ENCODE measurements at places on chromosomes 5 and 9.

- no peaks in the 10 kb centered on the region for H3K27me3 ChIP-seq
- no peaks in the 10 kb centered on the region for H3K4me1 ChIP-seq
- DNase-seq = no peak
- H3K27ac ChIP-seq = no peak overlapping the region
Measured at GRCh38 chr5:111384220-111384619, 128.1 kb downstream of the STARD4 start.

GRCh38 chr5:89241186-89241585 lies 358.2 kb upstream of the MEF2C start:
- H3K27ac ChIP-seq = no peak overlapping the region
- no peak overlapping the region for H3K4me3 ChIP-seq
- H3K4me1 ChIP-seq = no peaks in the 10 kb centered on the region
- H3K36me3 ChIP-seq = no peaks in the 10 kb centered on the region

GRCh38 chr5:94469894-94470329 lies 148.5 kb downstream of the KIAA0825 start:
- H3K27ac ChIP-seq = no peak overlapping the region
- DNase-seq = no peak
- H3K4me1 ChIP-seq = no peaks in the 10 kb centered on the region

DNA sequence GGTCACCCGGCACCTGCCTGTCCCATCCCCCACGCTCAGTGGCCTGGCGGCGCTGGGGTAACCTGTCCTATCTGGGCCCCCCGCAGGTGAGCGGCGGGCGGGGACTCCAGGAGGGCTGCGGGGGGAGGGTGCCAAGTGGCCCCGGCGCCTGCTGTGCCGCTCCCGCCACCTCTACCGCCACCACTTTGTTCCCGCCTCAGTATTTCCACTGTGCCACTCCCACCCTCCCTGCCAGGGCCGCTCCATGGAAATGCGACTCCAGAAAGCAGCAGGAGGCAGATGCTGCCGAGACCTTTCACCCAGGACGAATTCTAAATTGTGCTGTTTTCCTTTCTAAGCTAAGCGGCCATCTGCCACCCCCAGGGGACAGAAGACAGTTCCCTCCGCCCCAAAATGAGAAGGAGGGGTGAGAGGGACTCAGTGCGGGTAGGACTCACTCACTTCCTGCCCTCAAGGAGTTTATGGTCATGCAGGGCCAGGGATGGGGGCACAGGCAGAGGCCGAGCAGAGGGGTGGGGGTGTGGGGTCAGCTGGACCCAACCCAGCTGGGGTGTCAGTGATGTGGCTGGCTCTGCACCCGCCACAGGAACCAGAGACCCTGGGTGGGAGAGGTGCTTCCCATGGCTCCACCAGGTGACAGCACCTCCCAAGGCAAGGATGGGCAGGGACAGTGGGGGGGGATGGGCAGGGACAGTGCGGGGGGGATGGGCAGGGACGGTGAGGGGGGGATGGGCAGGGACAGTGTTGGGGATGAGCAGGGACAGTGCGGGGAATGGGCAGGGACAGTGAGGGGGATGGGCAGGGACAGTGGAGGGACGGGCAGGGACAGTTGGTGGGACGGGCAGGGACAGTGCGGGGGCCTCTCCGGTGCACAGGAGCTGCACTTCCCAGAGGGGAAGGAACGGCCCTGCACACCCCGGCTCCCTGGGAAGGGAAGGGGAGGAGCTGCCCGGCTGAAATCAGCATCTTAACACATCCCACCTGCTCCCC lies 17.8 kb downstream of the NOTCH1 start:
- no peak for DNase-seq
- H3K4me1 ChIP-seq = peaks cover 14% of the 10 kb centered on the region
- H3K27ac ChIP-seq = no peak overlapping the region
- no peaks in the 10 kb centered on the region for H3K36me3 ChIP-seq

DNA sequence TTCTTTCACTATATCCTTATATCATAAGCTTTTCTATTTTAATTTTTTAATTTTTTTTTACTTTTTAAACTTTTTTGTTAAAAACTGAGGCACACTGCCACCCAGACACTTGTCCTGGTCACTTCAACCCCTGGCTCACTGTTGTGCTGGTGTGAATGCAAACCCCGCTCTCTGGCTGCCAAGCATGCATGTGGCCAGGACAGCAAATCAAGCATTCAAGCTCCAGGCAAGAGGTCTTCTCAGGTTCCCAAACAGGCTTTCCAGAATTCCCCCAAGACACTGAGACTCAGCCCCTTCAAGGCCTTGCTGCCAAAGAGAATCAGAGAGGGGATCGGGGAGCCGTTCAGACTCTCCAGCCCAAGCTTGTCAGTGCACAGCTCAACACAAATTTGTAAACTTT lies 139.9 kb downstream of the FANCC start:
- H3K27ac ChIP-seq = no peak overlapping the region
- H3K27me3 ChIP-seq = no peaks in the 10 kb centered on the region
- H3K4me3 ChIP-seq = no peak overlapping the region
- H3K36me3 ChIP-seq = no peaks in the 10 kb centered on the region
- no peaks in the 10 kb centered on the region for H3K4me1 ChIP-seq

- H3K4me1 ChIP-seq = no peaks in the 10 kb centered on the region
- H3K27me3 ChIP-seq = no peaks in the 10 kb centered on the region
- no peak overlapping the region for H3K27ac ChIP-seq
- no peak for DNase-seq
- no peaks in the 10 kb centered on the region for H3K36me3 ChIP-seq
- H3K4me3 ChIP-seq = no peak overlapping the region
Measured at GRCh38 chr9:102514541-102514940, 480.6 kb upstream of the CYLC2 start.

DNA sequence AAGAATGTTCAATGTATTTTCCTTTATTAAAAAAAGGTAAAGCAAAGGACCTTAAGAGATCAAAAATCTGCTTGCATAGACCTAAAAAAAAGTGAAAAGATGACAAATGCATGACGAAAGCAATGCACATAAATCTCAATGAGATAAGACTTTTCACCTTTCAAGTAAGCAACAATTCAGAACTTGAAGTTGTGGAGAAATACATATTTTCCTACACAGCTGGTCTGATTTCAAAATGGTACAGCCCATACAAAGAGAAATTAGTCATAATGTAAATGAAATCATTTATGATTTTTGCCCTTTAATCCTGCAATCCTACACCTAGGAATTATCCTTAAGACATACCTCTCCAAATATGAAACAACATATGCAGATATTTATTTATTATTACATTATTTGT lies 568.0 kb downstream of the ANXA1 start:
- no peak for DNase-seq
- H3K27ac ChIP-seq = no peak overlapping the region
- no peak overlapping the region for H3K4me3 ChIP-seq
- no peaks in the 10 kb centered on the region for H3K27me3 ChIP-seq
- no peaks in the 10 kb centered on the region for H3K36me3 ChIP-seq
- H3K4me1 ChIP-seq = no peaks in the 10 kb centered on the region

DNA sequence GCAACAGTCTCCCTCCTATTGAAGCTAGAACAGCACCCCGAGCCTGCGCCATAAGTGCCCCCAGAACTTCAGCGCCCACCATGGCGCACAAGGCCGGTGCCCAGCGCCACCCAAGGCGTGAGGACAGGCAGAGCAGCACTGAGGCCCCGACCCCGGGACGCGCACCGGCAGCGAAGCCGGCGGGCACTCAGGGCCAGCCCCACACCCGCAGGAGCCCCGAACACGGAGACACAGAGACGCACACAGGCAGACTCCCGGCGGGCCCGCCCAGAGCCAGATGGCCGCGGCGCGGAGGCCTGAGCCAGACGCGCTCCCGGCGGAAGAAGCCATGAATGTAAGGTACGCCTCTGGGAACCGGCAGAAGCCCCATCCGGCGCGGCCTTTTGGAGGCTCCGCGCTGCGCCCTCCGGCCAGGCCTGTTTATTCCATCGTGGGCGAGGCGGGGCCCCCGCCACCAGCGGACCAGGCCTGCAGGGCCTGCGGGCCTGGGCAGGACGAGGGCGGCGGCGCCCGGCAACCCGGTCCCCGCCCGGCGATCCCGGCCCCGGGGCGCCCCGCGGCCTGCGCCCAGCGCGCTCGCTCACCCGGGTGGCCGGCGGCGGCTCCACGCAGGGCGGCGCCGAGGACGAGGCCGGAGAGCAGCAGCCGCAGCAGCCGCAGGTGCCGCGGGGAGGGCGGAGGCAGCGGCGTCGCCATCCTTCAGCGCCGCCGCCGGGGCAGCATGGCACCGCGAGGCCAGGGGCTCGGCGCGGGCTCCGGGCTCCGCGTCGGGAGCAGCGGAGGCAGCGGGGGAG lies 486 bp downstream of the NPDC1 start:
- no peak overlapping the region for H3K27ac ChIP-seq
- H3K27me3 ChIP-seq = peaks cover 21% of the 10 kb centered on the region
- H3K4me1 ChIP-seq = peaks cover 7% of the 10 kb centered on the region
- no peak for DNase-seq

DNA sequence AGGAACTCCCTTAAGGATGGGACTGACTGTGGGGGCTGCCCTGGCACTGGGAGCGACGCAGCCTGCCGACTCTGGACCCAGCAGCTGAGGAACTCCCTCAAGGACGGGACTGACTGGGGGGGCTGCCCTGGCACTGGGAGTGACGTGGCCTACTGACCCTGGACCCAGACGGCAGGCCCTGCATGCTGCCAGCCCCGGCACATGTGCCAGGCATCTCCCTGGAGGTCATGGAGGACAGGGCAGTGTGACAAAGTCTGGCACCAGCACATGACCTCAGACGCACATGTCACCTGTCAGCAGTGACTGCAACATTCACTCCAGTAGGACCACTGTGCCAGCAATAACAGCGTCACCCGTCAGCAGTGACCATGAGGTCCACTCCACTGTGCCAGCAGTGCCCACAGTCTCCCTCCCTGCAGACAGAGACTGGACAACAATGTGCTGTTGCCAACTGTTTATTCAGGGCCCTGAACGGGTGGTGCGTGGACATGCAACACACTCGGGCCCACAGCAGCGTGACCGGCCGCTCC lies 4.5 kb downstream of the FBXW5 start:
- DNase-seq = no peak
- no peaks in the 10 kb centered on the region for H3K27me3 ChIP-seq
- peaks cover 2% of the 10 kb centered on the region for H3K4me1 ChIP-seq
- H3K27ac ChIP-seq = no peak overlapping the region
- no peak overlapping the region for H3K4me3 ChIP-seq

DNA sequence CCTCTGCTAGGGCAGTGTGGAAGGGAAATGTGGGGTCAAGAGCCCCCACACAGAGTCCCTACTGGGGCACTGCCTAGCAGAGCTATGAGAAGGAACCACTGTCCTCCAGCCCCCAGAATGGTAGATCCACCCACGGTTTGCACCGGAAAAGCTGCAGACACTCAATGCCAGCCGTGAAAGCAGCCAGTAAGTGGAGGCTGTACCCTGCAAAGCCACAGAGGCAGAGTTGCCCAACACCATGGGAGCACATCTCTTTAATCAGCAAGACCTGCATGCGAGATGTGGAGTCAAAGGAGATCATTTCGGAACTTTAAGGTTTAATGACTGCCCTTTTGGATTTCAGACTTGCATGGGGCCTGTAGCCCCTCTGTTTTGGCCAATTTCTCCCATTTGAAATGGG lies 52.2 kb downstream of the GKAP1 start:
- peaks cover 41% of the 10 kb centered on the region for H3K36me3 ChIP-seq
- no peak for DNase-seq
- H3K27ac ChIP-seq = no peak overlapping the region
- no peaks in the 10 kb centered on the region for H3K27me3 ChIP-seq
- no peak overlapping the region for H3K4me3 ChIP-seq

DNA sequence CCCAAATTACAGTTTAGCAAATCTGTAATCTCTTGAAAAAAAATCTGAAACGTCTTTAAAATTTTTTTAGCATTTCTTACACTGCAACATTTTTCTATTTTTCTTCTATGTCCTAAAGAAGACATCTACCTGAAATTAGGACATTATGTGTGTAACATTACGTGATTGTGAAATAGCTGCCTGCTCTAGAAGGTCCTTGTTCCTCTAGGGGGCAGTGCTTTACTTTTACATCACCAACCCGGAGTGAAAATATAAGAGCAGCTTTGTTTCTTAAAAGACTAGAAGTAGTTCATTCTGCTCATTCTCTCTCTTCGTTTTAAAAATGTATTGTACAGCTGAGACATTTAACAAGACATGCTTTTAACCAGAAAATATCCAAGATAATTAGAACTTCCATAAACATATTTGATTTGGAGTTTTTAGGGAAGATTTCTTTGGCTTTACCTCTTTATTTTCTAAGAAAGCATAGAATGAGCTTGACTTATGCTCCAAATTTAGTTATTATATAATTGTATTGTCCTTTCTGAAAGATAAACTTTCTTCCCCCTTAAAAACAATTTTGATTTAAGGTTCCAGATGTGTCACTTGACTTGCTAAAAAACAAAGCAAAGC lies 48.1 kb upstream of the RIOK2 start:
- H3K36me3 ChIP-seq = no peaks in the 10 kb centered on the region
- H3K27me3 ChIP-seq = peaks cover 6% of the 10 kb centered on the region
- DNase-seq = peak; percentile 43

- no peaks in the 10 kb centered on the region for H3K36me3 ChIP-seq
- H3K4me1 ChIP-seq = peaks cover 9% of the 10 kb centered on the region
- no peaks in the 10 kb centered on the region for H3K27me3 ChIP-seq
- no peak overlapping the region for H3K27ac ChIP-seq
- no peak overlapping the region for H3K4me3 ChIP-seq
- no peak for DNase-seq
Measured at GRCh38 chr9:134168757-134169550, 4.6 kb upstream of the RNU6ATAC start.

GRCh38 chr5:178668579-178668978 lies 41.7 kb upstream of the CLK4 start:
- DNase-seq = no peak
- H3K36me3 ChIP-seq = no peaks in the 10 kb centered on the region
- no peak overlapping the region for H3K27ac ChIP-seq
- peaks cover 12% of the 10 kb centered on the region for H3K27me3 ChIP-seq
- no peak overlapping the region for H3K4me3 ChIP-seq

GRCh38 chr5:78798673-78799029 lies 150.1 kb upstream of the LHFPL2 start:
- H3K4me3 ChIP-seq = no peak overlapping the region
- H3K36me3 ChIP-seq = peaks cover 30% of the 10 kb centered on the region
- no peaks in the 10 kb centered on the region for H3K27me3 ChIP-seq
- H3K4me1 ChIP-seq = peaks cover 20% of the 10 kb centered on the region
- DNase-seq = no peak

DNA sequence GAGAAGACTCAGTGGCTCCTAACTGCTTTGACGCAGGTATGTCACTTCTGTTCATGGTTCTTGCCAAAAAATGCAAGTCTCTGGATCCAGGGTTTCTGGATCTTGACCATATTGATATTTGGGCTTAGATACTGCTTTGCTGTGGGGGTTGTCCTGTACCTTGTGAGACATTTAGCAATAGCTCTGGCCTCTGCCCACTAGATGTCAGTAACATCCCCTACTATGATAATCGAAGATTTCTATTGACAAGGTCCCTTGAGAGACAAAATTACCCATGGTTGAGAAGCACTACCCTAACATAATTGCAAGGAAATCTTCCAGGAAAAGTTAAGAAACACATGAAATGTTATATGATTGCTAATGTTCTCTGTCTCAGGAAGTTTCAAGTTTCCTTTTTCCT lies 285.4 kb downstream of the TMEM232 start:
- H3K27me3 ChIP-seq = peaks cover 2% of the 10 kb centered on the region
- H3K4me1 ChIP-seq = no peaks in the 10 kb centered on the region
- H3K27ac ChIP-seq = no peak overlapping the region

GRCh38 chr9:1267581-1267980 lies 217.4 kb downstream of the DMRT2 start:
- no peak overlapping the region for H3K27ac ChIP-seq
- H3K4me3 ChIP-seq = no peak overlapping the region
- no peaks in the 10 kb centered on the region for H3K27me3 ChIP-seq
- DNase-seq = no peak
- H3K36me3 ChIP-seq = no peaks in the 10 kb centered on the region
- H3K4me1 ChIP-seq = no peaks in the 10 kb centered on the region

GRCh38 chr5:177402271-177403043 lies 2.0 kb upstream of the PFN3 start:
- no peaks in the 10 kb centered on the region for H3K36me3 ChIP-seq
- H3K27me3 ChIP-seq = peaks cover 2% of the 10 kb centered on the region
- DNase-seq = no peak
- H3K27ac ChIP-seq = no peak overlapping the region

All from memory B cell (primary cell).